ENCODE measurements at places on chromosomes 6 and 20.

- DNase-seq: no peak
Observed at GRCh38 chr6:18427296-18427695, 40.1 kb downstream of the RNF144B start.

- no peak for DNase-seq
Observed at GRCh38 chr6:55239099-55239498, 64.8 kb downstream of the HCRTR2 start.

DNA sequence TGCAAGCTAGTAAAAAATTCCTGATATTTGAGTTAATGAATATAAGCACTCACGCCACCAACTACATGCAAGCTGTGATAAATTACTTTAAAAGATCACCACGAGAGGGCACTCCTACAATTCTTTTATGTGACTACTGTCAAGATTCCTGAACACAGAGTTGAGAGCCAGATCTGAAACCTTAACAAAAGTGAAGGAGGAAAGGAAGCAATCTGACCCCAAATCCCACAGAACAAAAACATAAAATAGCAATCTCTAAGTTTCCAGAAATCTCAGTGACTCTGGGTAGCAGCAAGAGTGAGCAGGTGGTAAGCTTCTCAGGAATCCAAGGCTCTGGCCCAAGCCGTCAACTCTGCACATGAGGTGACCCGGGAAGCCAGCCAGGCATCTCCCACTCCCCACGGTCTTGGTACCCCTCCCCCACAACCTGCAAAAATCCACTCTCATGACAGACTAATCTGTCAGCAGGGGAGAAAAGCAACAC, 55.1 kb downstream of the STAU1 start:
- DNase-seq: peak; percentile 84

GRCh38 chr6:72374857-72375256, 247.0 kb upstream of the KCNQ5 start:
- no peak for DNase-seq

DNA sequence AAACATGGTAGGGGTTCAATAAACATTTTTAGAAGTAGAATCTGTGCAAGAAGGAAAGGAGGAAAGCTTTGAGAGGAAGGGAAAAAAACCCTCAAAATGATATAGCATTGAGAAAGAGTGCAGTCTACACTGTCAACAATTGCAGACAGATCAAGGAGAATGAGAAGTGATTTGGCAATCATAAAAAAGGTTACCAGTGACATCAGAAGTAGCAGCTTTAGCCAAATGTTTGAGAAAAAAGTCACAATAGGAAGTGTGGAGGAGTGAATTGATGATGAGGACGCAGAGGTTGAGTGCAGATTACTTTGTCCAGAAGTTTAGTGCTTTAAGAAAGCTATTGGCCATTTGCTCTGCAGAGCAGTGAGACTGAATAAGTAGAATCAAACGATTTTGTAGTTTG, 155.0 kb downstream of the GJA1 start:
- DNase-seq: peak; percentile 78

DNA sequence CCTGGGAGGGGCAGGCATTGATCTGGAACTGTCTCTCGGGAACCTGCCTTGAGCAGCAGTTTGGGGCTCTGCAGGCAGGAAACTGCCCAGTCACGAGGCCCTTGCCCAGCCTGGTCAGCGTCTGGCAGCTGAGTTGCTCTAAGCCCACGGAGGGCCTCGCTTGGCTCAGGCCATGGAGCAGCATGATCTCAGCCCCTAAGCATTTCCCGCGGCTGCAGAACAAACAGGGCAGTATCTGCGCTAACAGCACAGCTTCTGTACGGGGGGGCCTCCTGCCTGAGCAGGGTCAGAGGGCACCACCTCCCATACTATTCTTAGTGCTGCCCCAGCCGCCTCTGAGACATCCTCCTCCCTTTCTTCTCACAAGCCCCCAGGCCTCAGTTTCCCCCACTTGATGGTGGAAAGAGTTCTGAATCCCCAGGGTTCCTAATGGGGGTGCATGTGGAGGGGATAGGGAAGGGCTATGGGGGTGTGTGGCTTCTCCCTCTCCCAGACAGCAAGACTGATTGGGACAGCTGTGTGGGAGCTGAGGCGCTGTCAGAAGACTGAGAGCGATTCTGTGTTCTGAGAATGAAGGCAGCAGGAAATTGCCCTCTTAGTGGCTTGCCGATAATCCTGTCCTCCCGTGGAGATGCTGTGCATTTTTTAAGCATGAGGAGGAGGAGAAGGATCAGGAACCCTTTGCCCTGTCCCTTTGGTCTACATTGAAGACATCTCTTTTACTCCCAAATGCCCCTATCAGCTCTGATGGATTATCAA, 46.4 kb downstream of the MOCS1 start:
- peak; percentile 94 for DNase-seq

- DNase-seq: no peak
Observed at GRCh38 chr6:169783401-169783800, 32.0 kb downstream of the ERMARD start.

GRCh38 chr6:162181741-162182401, 545.7 kb downstream of the PRKN start:
- no peak for DNase-seq

DNA sequence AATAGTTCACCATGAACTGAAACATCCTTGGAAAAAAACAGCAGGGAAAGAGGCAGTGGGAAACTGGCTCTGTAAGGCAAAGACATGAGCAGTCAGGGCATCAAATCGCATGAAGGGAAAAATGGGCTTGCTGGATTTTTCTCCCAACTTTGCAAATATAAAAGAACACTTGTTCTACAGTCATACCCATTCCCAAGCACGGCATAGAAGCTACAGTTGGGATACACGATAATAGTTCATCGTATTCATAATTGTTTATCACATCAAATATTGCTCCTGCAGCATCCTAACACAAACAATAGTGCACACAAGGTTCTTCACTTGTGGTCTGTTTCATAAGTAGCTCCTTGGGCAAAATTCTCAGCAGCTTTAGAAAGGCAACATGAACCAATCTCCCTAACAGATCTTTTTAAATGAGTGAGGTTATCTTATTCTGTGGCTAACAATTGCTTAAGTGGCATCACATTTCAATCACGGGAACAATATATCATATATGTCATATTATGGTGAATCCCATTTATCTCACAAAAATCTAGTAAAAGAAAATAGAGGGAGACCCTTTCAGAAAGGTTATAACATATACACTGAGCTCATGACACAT, 243.9 kb downstream of the PKHD1 start:
- no peak for DNase-seq

DNA sequence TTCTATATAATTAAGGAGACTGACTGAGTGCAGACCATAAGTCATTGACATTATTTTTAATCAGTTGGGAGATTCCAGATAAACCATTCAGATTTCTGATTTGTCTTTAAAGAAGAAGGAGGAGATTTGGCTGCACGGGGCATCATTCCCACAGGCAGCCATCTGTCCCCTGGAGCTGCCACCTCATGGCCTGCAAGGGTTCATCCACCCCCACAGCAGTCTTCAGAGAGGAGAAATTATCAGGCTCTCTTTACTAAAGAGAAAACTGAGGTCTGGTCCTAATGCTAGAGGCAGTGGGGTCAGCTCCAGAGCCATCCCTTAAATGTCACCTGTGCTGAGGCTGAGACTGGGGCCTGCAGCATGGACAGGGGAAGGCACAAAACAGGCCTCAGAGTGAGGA, 501.3 kb upstream of the SULF2 start:
- DNase-seq: no peak

DNA sequence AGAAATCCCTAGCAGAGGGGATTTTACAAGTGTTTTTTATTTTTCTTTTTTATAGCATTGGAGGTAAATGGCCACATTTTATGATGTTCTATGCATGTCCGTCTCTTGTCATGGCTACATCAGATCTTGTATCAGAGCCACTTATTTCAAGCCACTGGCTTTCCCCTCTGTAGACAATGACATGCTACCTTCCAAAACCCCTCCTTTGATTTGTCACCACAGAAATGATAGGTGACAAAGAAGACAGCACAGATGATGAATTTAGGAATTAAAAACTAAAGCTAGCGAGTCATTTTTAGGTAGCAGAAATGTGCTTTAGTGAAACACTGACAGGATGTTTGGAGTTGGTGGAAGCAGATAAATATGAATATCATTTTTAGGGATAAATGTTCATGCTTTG, 20.8 kb downstream of the PLCB1 start:
- DNase-seq: no peak

DNA sequence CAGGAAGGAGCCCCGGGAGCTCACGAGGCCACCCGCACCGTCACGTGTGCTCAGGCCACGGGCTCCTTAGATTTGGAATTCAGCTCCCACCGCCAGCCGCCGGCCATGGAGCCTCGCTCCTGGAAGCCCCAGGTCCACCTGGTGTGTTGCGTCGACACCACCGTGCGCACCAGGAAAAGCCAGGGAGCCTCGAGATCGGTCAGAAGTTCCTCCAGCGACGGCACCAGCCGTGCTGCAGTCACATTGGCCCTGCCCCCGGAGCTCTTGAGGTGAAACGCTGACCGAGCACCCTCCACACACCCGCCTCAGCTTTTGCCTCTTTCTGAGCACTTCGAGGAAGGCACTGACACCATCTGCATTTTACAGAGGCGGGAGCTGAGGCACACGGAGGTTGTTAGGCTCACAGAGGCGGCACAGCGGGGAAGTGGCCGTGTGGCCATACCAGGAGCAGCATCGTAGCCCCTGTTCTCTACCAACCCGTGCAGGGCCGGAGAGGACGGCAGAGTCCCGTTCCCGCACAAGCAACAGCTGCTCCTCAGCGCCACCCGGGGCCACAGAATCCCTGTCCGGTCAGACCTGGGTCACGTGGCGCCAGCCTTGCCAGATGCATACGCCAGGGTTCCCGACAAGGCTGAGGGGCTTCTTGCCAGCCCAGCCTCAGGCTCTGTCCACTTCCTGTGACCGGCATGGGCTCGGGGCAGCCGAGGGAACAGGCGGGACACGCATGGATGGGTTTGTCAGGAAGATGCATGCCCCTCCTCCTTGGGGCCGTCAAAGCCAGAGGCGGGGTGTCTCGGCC, 7.6 kb downstream of the NKAIN4 start:
- no peak for DNase-seq

GRCh38 chr6:87308970-87309369, 13.4 kb upstream of the SMIM8 start:
- no peak for DNase-seq

DNA sequence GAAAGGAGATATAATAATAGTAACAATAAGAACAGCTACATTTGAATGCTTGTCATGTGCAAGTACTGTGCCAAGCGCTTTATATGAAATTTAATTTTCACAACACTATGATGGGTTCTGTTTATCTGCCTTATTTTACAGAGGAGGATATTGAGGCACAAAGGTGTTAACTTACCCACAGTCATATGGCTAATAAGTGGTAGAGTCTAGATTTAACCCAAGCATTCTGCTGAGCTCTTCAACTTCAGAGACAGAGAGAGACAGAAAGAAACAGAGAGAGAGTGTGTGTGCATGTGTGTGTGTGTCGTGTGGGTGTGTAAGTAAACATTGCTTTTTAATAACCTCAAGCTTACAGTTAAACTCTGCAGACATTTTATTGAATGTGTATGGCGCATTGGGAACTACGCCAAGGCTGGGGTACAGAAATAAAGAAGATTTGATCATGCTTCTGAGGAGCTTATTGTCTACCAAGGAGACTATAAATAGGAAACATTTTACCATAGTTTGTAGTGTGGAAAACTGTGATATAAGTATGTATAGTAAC, 12.9 kb downstream of the TBPL1 start:
- no peak for DNase-seq

- DNase-seq: no peak
Observed at GRCh38 chr20:57469418-57470211, 55.3 kb downstream of the CTCFL start.

DNA sequence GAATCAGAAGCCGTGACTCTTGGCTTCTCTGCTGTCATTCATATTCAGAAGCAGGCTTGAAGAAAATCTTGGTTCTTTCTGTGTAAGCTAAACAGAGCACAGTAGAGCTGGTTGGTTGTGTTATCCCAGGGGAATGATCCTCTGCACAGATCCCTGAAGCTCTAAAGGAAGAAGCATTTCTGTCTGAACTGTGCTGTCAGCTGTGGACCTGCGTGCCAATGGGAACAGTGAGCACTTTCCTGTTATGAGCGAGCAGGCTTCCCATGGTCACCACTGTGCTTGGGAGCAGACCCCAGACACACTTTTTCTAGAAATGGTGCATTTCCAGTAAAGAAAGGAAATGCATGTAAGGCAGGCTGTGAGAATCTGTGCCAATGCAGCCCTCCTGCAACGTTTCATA, 490.2 kb downstream of the EPM2A start:
- DNase-seq: peak; percentile 6

DNA sequence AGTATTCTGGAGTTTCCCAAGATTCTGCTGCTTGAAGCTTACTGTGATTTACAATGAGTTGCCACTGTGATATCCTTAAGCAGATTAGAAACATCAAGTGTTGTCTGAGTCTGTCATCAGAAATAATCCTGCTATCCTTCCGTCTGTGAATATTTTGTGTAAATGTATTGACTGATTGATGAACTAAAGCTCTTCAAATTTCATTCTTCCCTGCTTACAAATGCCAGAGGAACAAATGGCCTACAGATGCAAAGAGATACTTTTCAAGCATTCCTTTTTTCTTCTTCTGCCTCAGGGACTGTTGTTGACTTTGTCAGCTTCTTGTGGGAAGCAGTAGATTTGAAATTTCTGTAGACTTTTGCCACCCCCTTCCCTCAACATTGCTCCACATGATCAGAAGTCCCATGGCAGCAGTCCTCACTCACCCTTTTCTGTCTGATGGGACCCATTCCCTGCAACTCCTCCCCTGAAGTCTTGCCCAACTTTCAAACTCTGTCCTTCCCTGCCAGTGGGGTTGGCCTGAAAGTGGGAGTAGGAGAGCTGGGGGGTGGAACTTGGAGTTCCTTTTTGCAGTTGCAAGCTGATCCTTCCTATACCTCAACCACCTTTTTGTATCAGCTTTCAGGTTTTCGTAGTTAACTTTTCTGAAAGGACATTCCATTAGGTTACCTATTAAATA, 38.5 kb upstream of the MLIP start:
- no peak for DNase-seq

DNA sequence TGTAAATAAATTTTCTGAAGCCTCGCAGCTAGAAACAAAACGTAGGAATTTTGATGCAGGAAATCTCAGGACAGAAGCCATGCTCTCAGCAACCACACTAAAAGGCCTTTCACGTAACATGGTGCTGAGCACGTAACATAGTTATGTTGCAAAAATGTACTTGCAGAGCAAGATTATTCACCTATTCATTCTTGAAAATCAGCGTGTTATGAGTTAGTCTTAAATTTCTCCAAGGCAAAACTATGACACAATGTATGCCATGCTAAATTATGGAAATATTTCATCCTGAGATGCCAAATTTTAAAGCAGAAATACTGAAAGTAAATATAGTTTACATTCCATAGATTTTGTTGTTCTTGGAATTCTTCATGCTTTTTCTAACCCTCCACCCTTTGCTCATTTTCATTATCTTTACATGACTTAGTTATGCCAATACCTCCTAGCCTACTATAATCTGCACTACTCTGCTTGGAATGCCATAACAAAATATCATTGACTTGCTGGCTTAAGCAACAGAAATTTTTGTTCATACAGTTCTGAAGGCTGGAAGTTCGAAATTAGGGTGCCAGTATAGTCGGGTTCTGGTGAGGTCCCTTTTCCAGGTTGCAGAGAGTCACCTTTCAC, 179.8 kb upstream of the BMP5 start:
- no peak for DNase-seq

- no peak for DNase-seq
Observed at GRCh38 chr6:15073344-15073789, 172.5 kb upstream of the JARID2 start.

- DNase-seq: no peak
Observed at GRCh38 chr6:143515061-143515760, 3.7 kb upstream of the FUCA2 start.
